ENCODE measurements at places on chromosomes 5 and 9.

- DNase-seq = no peak
These were observed 97.9 kb downstream of the NLN start for GRCh38 chr5:65819905-65820240.

DNA sequence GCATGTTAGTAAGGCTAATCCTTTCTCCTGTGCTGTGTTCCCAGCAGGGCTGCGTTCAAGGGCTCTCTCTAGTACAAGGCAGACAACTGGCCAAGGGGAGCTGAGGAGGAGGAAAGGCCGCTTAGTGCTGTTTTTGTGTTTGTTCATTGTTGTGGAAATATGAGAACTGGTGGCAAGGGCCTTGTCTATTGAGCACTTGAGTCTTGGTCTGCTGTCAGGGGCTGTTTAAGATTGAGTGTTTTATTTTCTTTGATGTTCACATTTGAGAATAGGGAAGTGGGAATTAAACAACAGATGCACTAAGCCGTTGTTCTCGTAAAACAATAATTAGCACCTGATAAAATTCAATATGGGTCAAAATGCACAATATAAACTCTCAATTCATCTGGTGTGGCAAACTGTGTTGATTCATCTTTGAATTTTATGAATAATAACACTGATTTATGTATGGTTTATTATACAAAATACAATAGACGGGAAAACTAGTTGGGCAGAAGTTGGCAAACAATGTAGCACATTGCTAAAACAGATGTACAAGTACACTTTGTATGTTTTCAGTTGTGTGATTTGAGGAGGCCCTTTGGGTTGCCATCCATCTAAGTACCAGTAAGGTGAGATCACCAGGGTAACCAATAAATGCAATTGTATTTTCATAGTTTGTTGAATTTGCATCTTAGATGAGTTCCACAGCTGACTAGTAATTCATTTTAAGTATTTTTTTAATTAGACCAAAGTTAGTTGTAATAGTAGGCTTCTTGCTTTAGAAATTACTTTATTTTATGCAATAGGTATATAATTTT lies 97.6 kb upstream of the GRHPR start:
- DNase-seq = peak; percentile 12

DNA sequence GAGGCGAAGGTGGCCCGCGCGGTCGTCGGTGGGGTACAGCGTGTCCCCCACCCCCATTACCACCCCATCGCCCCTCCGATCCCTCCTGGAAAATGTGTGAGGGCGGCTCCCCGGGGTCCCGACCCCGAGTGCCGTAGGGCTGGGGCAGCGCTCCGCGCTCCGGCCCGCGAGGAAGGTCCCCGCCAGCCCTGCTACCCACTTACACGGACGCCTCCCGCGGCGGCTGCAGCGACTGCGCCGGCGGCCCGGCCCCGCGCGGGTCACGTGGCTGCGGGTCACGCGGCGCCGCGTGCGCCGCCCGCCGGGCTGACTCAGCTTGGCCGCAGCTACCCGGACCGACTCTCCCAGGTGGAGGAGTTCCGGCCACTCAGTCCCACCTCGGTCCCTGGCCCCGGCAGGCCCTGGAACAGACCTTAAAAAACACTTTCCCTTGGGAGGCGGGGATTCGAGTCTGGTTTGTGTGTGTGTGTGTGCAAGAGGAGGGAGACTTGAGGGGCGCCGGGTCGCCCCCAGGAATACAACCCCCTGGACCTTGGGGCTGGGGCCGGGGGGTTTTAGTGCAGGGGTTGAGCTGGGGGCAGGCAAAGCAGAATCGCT lies at the start of gene GNPDA1:
TSS of gene GNPDA1 (minus strand) at position 236 of the 597 bp plus-strand sequence. CDS start 992 bp downstream, outside the sequence.
- peak; percentile 88 for DNase-seq

DNA sequence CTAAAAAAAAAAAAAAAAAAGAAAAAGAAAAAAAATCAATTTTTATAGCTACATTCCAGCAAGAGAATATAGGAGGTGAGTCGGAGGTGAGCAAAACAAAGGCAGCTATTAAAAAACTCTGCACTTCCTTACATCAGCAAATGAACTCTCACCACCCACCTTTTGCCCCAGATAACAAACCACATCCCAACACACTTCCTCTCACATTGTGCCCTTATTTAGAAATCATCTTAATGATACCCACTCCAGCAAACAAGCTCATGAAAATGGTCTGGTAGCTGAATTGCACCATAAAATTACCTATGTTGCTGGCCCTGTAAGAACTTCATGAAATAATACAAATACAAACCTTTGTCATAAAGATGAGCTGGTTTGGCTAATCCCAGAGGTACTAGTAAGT lies 82.9 kb downstream of the CEMIP2 start:
- no peak for DNase-seq

GRCh38 chr9:107875571-107875980 lies 386.0 kb upstream of the KLF4 start:
- DNase-seq = no peak

GRCh38 chr9:124208571-124208970 lies 49.2 kb upstream of the NEK6 start:
- no peak for DNase-seq

GRCh38 chr5:4410151-4410550 lies 730.0 kb upstream of the ADAMTS16 start:
- no peak for DNase-seq

DNA sequence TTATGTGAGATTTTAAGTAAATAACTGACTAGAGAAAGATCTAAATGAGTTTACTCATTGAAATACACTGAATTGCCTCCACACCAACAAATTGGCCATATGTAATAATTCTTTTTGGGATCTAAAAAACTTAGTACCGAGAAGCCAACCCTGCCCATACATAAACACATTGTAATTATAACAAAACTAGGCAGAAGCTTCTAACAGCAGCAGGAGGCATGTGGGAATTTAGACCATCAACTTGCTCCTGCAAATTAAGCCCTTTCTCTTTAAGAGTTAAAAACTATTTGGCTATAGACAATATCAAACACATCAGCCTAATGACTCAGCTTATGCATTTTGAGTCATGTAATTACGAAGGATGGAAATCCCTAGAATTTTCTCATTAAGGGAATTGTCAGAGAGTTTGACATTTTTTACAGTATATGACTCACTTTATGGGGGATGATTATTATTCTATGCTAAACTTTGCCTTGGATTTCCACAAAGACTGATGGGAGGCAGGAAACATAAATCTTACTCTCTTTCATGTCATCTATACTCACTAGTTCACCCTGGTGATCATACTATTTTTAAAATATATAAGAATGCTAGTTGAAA lies 1.0 kb downstream of the IL7R start:
- DNase-seq = no peak

- no peak for DNase-seq
These were observed 111.3 kb upstream of the KCNN2 start for GRCh38 chr5:114250536-114250935.

GRCh38 chr5:16486711-16487111 lies 21.1 kb upstream of the ZNF622 start:
- no peak for DNase-seq

DNA sequence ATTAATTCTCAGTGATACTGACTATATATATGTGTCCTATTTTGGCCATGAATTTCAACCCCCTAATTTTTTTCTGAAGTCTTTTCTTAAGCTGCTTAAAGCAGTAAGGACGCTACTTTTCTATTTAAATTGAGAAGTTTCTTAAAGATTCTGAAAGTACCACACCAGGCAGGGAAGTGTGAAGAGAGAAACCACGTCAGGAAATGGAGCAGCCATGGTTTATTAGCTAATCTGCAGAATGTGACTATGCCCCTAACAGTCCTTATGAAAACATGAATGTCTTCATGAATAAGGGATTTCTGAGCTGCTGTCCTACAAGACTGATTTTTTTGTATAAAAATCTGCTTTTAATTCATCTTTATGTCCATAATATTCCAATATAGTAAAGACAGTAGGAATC lies 1724.3 kb upstream of the C9orf72 start:
- no peak for DNase-seq

DNA sequence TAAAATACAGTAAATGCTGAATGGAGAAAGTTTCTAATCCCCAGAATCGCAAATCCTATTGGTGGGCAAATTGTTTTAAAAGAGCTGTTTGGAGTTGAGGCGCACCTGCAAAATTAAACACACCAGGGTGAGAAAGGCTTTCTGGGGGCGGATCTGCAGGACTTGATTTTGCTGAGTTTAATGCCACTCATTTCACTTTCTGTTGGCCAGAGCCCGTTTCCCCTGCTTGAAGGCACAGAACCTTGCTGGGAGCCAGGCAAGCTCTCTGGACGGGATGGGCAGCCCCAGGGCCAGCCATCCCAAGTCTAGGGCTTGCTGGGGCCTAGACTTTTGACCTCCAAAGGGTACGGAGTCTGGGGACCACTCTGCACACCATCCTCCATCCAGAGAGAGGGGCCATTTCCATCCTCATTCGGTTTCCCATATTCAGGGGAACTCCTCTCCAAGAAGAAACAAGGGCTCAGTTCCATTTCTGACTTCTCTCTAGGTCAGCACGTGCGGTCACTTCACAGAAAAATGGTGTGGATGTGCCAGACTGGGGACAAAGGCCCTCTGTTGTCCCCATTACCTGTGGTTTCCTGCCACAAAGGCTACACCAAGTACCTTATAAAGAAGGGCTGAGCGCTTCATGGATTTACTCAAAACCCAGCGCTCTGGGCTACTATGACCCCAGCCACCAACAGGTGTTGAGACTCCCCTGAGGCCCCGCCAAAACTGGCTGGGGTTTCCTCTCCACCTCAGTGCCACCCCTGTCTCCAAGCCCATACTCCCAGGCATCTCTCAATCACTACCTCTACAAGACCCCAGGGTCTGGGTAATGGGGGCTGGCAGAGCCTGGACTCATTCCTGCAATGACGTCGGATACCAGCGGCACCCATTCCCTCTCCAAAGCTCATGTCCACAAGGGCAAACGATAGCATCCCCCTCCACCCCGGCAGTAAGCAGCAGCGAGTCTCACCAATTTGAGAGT lies 170.0 kb downstream of the AUH start:
- no peak for DNase-seq

- no peak for DNase-seq
These were observed 22.7 kb downstream of the CAMK2A start for GRCh38 chr5:150266871-150267291.

DNA sequence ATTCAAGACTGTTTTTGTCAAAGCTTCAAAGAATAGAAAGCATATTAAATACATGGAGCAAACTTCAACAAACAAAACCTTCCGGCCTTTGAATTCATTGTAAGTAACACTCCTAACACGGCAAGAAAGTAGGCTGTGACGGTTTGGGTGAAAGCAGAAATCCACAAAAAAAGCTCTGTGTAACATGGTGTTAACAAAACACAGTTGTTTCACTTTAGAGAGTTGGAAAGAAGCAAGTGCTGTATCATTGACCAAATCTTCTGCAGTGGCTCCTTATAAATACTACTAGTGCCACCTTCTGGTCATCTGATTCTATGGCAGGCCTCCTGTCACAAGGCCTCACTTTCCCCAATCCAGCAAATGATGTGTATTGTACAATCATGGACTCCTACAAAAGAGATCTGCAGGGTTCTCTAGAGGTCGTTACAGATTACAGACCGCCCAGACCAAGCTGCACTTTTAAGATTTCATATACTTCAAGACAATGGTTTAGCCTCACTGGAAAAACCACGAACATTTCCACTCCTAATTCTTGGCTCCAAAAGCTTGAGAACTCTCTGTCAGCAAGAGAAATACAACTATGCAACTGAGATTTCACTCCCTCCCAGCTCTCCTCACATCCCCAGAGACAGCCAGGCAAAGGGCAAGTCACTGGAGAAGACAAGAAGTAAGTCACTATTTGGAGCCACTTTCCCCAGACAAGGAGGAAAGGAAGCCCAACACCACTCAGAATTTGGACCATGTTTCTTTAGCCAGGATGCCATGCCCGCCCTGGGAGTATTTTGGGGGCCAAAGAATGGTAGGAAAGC lies 196.2 kb downstream of the DTWD2 start:
- peak; percentile 28 for DNase-seq

DNA sequence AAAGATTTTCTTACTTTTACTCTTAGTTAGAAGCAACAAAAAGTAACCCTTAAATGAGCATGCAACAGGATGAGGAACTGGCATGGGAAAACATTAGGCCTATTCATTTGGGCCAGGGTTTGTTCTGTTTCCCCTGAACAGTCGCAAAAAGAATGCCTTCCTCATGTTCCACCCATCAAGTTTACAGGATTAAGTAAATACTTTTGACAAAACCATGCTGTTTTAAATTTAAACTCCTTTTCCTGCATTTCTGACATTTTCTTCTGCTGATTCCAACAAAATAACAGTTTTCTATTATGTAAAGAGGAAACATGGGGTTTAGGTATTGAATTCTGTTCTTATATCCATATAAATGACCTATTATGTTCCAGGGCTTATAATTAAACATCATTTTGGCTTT lies 236.6 kb upstream of the ACTBL2 start:
- DNase-seq = no peak

- DNase-seq = no peak
These were observed 86.5 kb upstream of the LMX1B start for GRCh38 chr9:126527109-126527825.

GRCh38 chr9:129962889-129963703 lies 79.9 kb downstream of the FNBP1 start:
- DNase-seq = peak; percentile 36

DNA sequence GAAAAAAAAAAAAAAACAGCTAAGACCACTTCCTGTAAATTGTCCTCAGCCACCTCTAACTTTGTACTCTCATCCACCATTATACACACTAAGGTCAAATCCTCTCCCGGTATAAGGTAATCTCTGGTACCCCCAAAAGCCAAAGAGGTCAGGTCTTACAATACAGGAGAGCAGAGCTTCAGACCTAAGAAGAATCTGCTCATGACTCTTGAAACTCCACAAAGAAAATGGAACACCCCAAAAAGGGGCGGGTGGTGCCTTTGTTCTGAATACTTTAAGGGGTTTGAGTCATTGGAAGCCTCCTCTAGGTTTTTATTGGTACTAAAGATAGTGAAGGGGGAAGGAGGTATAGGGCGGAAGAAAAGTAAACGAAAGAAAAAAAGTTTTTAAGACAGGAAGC lies 69.8 kb downstream of the COL15A1 start:
- DNase-seq = no peak

GRCh38 chr5:140044041-140044440 lies 942 bp upstream of the NRG2 start:
- no peak for DNase-seq

DNA sequence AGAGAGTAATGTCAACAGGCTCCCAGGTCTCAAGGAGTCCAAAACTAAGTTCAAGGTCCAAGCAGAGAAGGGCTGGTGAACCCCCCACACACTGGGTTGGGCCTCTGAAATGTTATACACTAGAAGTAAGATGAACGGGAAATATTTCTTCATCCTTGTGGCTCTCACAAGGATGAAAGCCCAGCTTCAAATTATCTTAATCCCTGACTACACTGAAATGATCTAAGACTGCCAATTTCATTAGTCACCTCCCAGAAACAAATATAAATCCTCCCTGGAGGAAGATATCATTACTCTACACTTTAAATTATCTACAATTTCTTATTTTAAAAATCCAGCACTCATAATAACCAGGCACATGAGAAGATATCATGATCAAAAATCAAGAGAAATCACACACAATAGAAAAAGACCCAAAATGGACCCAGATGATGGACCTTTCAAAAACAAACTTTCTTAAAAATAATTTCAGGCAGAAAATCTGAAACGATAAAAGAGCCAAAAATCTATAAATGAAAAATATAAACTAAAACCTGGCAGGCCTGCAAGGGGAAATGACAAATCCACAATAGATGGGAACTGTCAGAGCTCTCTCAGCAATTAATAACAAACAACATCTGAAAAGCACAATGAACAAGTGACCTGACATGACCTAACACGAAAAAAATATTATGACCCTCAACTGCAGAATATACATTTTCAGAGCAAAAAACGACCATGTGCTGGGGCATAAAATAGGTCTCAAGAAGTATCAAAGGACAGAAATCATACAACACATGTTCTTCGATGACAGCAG lies 117.4 kb downstream of the GPR21 start:
- no peak for DNase-seq

- no peak for DNase-seq
These were observed 160.9 kb upstream of the NR3C1 start for GRCh38 chr5:143564417-143564816.

GRCh38 chr9:134634667-134635230 lies 6.9 kb upstream of the COL5A1 start:
- peak; percentile 5 for DNase-seq
